K562 (cell line): ENCODE measurements at places on chromosomes 2 and 18. TPM values are rescaled to one million over a fixed set of nuclear protein-coding genes. Genes with fewer than 3 reads are reported as not detected.

Gene ZAP70
- total RNA-seq = 0.80 and 0.98 TPM in 2 replicates

DNA sequence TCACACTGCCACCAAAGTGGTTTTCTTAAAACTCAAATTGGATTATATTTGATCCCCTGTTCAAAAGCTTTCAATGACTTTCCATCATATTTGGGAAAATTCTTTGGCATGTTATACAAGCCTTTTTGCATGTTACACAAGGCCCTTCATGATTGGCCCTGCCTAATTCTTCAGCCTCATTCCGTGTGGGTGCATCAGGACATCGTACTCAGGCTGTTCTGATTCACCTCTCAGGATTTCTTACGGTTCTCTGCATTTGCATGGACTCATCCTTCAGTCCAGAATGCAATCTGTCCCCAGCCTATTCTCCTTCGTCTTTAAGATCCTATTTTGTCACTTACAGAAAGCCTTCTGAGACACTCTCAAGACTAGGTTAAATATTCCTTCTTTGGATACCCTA is 107.8 kb downstream of the LYPD1 start:
- no peak for DNase-seq

DNA sequence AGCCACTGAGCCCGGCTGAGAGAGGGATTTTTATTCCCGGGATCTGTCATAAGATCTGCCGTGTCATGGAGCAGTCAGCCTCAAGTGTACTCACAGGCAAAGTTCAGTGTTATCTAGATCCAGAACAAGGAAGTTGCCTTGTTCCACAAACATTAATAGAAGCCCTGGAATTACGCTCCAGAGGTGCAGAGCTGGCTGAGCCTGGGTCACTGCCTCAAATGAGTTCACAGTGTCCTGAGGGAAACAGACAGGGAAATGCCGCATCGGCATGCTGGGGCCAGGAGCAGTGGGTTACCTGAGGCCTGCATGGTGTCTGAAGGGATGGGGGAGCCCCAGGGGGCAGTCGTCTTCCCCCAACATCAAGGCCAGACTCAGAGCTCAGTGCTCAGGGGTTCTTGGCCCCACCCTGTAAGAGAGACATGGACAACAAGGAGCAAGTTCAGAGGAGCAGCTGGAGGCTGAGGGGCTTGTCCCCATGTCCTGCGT is 42.7 kb upstream of the ODC1 start:
- no peak for DNase-seq

GRCh38 chr2:171557363-171557762 is 35.1 kb downstream of the CYBRD1 start:
- DNase-seq = no peak

- DNase-seq = peak; percentile 49
These were observed 689 bp downstream of the RPRD1A start for GRCh38 chr18:36066686-36067054.

GRCh38 chr2:49845671-49846070 is 691.4 kb upstream of the FSHR start:
- DNase-seq = no peak

Gene CPO
- total RNA-seq = not detected in 2 replicates

DNA sequence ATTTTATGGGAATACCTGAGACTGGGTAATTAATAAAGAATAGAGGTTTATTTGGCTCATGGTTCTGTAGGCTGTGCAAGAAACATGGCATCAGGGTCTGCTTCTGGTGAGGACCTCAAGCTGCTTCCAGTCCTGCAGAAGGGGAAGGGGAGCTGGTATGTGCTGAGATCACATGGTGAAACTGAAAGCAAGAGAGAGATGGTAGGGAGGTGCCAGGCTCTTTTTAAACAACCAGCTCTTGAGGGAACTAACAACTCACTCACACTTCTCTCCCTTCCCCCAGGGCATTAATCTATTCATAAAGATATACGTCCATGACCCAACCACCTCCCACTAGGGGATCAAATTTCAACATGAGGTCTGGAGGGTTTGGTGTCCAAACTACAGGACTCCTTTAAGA is 40.1 kb downstream of the AGPS start:
- DNase-seq = no peak

Gene OSBPL1A
- total RNA-seq = 0.34 and 0.49 TPM in 2 replicates

DNA sequence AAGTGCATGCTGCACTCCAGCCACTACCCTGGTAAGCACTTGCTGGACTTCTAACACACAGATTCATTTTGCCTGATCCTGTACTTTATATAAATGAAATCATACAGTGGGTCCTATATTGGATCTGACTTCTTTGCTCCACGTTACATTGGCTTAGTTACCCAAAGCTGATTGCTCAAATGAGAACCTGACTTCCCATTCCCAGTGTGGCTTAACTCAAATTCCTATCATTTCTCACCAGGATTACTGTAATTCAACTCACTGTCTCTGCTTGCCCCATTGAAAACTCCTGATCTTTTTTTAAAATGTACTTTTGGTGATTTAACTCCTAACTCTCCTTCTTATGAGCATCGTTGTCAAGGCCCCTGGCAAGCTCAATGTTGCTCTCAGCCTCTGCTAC is 1.4 kb downstream of the RSAD2 start:
- DNase-seq = no peak

GRCh38 chr2:118750959-118751565 is 96.4 kb downstream of the EN1 start:
- DNase-seq = no peak

- no peak for DNase-seq
These were observed 162.5 kb downstream of the CCDC102B start for GRCh38 chr18:68960355-68960754.

GRCh38 chr18:74446631-74447403 is 10.3 kb downstream of the DIPK1C start:
- DNase-seq = no peak

DNA sequence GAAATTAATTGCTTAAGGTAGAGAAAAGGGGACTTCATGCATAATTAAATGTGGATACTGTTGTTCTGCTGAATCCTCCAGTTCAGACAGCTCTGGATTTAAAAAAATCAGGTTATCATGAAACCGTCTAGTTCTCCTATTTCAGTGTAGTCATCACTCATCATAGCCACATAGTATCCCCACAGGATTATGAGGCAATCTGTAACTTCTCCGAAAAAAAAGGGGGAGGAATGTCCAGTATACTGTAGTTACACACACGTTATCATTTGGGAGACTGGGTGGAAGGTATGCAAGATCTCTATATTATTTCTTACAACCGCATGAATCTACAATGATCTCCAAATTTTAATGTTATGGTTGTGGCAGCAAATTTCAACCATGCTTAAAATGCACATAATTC is 114.0 kb downstream of the HIBCH start:
- DNase-seq = no peak

DNA sequence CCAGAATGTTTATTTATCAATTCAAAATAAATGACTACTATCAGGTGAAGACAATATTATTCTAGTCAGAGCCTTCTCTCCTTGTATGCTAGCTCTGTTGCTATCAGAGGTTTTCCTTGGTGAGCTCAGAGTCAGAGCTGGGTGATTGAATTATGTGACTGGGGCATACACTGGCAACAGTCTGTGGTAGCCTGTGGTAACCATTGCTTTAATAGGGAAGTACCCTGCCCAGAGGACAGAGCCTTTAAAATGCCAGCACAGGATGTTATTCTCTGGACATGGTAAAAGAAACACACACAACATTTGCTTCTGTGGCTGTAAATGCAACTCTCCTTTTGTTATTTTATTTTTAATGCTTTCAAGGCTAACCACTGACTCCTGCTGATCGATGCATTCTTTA is 124.7 kb downstream of the PPP1R1C start:
- DNase-seq = no peak

- no peak for DNase-seq
These were observed 3.7 kb upstream of the SOCS6 start for GRCh38 chr18:70284976-70285620.

Gene USP34
- total RNA-seq = 67.8 and 73.6 TPM in 2 replicates

Gene CTDP1
- 15.1 and 19.2 TPM in 2 replicates for total RNA-seq

GRCh38 chr2:177633910-177634294 is 241.3 kb downstream of the AGPS start:
- DNase-seq = no peak

Gene SRD5A2
- not detected in 2 replicates for total RNA-seq

- no peak for DNase-seq
These were observed 97.3 kb downstream of the SPATS2L start for GRCh38 chr2:200403814-200404213.

Gene MEP1B
- not detected in 2 replicates for total RNA-seq

GRCh38 chr2:23449831-23450331 is 64.9 kb downstream of the KLHL29 start:
- no peak for DNase-seq

Gene SNTG2
- total RNA-seq = not detected in 2 replicates

DNA sequence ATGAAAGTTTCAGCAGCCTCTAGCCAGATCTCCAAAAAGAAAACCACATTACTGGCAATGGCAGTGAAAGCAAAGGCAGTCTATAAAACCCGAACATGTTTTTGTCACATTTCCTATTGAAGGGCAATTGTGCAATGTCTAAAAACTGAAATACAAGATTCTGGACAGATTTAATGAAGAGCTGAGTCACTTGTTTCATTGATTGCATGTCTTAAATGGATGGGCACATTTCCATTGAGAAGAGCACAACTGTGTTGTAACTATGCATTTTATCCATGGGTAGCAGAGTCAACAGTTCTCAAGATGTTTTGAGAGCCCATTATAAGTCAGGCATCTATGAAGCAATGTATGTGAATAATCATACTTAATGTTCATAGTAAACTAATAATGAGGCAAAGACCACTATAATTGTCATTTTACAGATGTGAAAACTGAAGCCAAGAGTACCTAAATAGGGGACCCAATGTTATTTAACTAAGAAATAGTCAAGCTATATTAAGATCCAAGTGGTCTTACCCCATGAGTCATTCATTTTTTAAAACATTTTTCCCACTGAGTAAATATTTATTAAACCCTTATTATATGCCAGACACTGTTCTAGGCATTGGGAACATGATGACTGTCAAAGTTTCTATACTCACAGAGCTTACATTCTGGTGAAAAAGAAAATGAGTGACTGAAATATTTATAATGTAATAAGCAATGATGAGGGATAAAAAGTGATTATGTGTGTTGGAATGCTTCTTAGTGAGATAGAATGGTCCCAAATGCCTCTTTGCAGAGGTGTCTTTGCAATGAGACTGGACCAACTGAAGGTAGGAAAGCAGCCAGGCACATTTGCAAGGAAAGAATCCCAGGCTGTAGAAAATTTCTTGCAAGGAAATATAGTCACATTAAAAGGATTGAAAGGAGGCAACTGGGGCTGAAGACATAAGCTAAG is 818.9 kb upstream of the ACVR2A start:
- no peak for DNase-seq

Gene TOGARAM2
- total RNA-seq = not detected in 2 replicates

- no peak for DNase-seq
These were observed 49.2 kb downstream of the RELCH start for GRCh38 chr18:62236252-62236651.

- DNase-seq = no peak
These were observed 22.1 kb upstream of the DOCK10 start for GRCh38 chr2:225064362-225064761.

- DNase-seq = no peak
These were observed 10.9 kb upstream of the SLC4A3 start for GRCh38 chr2:219616550-219616949.

GRCh38 chr18:55395799-55396198 is 192.2 kb downstream of the TCF4 start:
- no peak for DNase-seq

DNA sequence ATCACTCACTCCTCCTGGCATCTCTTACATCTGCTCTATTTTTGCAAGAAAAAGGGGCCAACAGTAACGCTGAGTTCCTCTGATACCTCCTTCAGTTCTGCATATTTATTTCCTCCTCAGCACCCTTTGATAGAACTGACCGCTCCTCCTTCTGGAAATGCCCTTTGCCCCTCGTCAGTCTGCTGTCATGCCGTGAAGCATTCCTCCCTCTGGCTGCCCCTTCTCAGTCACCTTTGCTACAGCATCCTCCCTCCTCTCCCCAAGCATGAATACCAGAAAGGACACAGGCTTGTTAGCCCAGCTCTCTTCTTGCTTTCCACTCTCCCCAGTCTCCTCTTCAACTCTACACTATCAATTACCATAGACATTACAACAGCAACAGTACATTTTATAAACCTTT is 135.4 kb downstream of the NBAS start:
- DNase-seq = no peak

DNA sequence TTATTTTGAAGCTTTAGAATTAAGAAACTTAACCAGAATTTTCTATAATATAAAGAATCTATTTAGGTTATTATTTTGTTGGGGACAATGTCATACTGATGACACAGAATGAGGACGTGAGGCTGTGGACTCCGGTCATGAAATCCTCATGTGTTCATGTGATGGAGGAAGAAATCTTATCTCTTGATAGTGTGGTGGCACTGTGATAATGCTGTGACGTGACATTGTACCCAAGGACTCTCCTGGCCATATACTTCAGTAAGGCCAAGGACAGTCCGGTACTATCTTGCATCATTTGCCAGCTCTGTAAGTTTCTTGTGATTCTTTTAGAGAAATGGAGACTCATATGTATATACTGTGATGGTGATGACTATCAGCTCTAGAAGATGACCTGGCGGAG is 59.1 kb downstream of the SLC9A2 start:
- no peak for DNase-seq

GRCh38 chr2:158649846-158650245 is 145.3 kb upstream of the DAPL1 start:
- no peak for DNase-seq

DNA sequence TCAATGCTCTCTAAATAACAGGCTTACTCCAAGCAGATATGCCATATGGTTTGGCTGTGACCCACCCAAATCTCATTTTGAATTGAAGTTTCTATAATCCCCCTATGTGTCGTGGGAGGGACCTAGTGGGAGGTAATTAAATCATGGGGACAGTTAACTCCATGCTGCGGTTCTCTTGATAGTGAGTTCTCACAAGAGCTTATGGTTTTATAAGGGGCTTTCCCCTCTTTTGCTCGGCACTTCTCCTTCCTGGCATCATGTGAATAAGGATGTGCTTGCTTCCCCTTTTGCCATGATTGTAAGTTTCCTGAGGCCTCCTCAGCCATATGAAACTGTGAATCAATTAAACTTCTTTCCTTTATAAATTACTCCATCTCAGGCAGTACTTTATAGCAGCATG is 302.7 kb upstream of the ZC3H15 start:
- DNase-seq = no peak

GRCh38 chr18:3679241-3679640 is 229.3 kb downstream of the TGIF1 start:
- no peak for DNase-seq

Gene TUBA3D
- not detected in 2 replicates for total RNA-seq

DNA sequence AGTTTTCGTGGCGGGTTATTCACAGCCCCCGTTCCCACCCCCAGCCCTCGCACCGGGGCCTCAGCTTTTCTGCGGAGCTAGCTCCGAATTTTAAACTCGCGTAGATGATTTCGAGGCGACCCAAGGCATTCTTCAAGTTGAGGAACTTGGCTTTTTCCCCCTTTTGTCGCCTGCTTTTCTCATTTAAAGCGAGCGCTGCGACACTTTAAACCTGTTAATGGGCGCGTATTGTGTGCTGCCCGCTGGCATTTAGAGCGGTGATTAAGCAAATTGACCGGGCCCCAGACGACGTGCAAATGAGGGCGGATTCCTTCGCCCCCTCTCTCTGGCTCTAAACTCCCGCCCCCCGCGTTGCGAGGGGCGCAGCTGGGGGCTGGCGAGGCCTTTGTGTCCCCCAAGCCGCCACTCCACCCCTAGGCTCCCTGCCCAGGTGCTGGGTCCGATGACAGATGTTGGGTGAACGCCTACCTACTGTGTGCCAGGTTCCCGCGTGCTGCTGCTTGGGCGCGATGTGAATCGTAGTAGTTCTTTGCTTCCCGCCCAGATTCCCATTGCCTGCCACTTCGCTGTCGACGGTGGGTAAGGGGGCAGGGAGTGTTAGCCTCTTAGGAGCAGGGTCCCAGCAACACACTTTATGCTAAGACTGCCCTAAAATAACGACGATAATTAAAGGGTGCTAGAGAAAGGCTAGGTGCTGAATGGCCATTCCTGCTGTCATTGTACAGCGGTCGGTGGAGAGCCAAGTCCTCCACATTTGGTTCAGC is 1.9 kb downstream of the TCF7L1 start:
- no peak for DNase-seq

Gene COL5A2
- total RNA-seq = 0.42 and 0.45 TPM in 2 replicates
